ENCODE measurements at places on chromosomes 16 and 17.

DNA sequence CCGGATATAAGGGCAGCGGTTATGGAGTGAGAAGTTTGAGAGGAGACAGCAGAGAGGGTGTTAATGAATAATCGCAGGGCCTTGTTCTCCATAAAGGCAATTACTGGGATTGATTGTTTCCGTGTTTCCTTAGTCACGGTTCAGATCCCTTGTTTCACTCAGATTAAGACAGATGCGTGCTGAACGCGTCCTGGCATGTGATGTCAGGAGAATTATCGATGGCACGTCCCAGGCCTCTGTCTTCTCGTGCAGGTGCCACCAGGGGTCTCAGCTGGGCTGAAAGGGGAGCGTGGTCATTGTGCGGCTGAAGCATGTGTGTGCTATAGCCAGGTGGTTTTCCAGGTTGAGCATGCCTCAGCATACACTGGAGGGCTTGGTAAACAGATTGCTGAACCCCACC, 142.4 kb upstream of the NOL11 start:
- DNase-seq = no peak

DNA sequence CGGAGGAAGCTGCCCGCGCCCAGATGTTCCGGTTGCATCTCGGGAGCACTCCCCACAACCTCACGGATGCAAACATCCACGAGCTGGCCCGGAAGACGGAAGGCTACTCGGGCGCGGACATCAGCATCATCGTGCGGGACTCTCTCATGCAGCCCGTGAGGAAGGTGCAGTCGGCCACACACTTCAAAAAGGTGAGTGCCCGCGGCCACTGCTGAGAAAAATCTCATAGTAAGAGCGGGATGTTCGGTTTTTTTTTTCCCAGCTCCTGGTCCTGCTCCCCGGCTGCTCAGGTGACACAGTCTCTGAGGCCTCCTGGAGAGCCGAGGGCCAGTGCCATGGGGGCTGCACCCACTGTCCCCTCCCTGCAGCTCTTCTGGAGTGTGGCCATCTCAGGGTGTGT, 9.3 kb downstream of the PDF start:
- no peak for DNase-seq

DNA sequence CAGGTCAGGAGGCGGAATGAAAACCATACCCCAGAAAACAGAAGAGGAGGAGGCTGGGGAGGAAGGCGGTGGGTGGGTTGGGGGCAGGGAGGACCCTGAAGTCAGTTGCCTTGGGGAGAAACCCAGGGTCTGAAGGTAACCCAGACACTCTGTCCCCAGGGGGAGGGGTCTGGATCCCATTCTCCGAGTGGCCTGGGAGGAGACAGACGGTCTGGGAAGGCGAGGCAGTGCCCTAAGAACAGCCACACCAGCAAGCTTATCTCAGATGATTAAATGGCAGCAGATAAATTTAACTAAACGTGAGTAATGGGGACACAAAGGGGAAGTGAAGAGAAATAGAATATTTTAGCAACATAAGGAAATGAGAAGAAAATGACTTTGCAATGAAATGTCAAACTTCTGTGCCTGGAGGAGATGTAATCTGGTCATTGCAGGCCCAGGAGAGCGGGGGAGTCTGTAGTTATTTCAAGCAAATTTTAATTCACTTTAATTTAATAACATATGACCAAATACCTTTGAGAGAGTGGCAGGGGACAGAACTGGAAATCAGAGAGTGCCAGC, 21.4 kb upstream of the ZFP90 start:
- no peak for DNase-seq

- peak; percentile 62 for DNase-seq
Observed at GRCh38 chr16:56600398-56600999, 7.9 kb upstream of the MT2A start.

GRCh38 chr16:68492543-68493411, 44.5 kb upstream of the SMPD3 start:
- DNase-seq = no peak

DNA sequence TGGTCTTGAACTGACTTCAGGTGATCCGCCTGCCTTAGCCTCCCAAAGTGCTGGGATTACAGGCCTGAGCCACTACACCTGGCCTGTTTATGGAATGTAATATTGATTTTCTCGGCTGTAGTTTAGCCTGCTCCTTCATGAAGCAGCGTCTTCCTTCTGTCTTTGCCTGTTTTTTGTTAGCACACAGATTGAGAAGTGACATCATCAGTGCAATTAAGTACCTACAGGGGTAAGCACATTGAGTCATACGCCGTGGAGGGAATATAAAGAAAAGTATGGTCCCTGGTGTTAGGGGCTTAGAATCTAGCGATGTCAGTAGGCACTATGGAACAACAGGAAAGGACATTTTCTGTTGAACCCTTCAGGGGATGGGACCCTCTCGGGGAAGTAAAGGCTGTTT, 48.7 kb upstream of the SEC14L1 start:
- DNase-seq = no peak

- DNase-seq = no peak
Observed at GRCh38 chr17:5033352-5034015, 1.7 kb downstream of the SLC52A1 start.

GRCh38 chr16:53068423-53068833, 13.6 kb downstream of the CHD9 start:
- no peak for DNase-seq

- DNase-seq = no peak
Observed at GRCh38 chr17:45168991-45169752, 7.5 kb downstream of the HEXIM2 start.

GRCh38 chr17:76943781-76944213, 75.6 kb downstream of the MGAT5B start:
- DNase-seq = no peak

DNA sequence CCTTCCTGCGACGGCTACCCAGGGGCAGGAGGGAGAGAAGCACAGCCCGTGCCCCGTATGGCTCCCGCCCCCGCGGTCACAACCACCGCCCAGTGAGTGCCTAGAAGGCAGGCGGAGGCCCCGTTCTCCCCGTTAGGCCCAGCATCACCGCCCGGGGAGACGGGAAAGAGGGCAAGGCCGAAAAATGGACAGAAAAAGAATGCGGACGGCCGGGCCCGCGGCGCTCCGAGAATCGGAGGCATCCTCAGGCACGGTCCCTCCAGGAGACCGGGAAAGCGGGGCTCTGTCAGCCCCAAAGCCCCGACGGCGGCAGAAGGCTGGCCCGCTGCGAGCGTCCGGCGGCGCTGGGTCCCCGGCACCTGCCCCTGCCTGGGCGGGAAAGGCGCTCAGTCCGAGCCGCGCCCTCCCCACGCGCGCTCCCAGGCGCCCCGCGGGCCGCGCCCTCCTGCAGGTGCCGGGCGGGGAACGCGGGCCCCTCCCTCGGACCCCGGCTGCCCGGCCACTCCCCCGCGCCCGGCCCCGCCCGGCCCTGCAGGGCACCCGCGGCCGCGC, 407 bp downstream of the MCRIP1 start:
- DNase-seq = peak; percentile 28

- peak; percentile 10 for DNase-seq
Observed at GRCh38 chr17:34892461-34893249, 68.6 kb downstream of the CCT6B start.

All from A172 (cell line).